Stimulated activated CD8-positive, alpha-beta memory T cell treated with anti-CD3 and anti-CD28 coated beads, Interleukin-4, amount 100 ng/mL, for 4 hours (primary cell): ENCODE measurements at places on chromosomes 1 and 21.

DNA sequence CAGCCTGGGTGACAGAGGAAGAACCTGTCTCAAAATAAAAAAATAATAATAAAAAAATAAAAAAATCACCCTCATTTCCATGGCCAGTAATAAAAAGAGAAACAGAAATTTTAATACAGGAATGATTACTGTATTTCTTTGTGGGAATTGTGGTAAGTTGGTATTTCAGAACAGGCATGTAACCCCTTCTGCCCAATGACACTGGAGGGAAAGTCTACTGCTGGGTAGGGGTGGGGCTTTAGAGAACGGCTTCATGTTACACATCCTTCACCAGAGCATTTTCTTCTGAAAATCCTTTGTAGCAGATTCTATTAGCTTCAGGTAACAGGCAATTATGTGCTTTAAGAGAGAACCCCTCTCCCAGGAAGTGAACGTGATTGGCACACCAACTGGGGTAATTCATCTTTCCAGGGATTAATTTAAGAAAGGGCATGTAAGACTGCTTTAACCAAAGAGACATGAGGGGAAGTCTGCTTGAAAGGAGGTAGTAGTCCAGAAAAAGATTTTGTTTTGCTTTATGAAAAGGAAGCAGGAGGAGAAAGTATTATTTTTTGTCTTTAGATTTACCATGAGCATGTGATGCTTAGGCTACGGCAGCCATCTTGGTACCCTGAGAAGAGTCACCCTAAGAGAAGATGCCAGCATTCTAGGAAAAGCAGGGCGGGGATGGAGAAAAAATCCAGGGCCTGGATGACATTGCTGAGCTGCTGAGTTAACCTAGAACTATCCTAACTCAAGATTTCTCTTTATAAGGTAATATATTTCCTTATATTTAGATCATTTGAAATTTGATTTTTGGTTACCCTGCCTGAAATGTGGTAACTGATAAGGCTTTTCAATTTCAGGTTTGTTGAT lies 57.7 kb upstream of the DPT start:
- DNase-seq: no peak

DNA sequence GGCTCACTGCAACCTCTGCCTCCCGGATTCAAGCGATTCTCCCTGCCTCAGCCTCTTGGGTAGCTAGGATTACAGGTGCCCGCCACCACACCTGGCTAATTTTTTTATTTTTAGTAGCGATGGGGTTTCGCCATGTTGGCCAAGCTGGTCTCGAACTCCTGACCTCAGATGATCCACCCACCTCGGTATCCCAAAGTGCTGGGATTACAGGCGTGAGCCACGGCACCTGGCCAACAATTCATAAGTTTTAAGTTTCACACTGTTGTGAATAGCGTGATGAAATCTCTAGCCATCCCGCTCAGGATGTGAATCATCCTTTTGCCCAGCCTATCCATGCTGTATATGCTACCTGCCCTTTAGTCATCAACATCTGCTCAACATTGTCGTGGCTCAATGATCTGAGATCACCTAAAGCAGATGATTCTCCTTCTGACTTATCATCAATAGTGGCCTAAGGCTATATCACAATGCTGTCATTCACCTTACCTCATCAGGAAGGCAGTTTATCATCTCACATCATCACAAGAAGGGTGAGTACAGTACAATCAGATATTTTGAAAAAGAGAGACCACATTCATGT lies 2.6 kb downstream of the PFDN2 start:
- no peak for DNase-seq

DNA sequence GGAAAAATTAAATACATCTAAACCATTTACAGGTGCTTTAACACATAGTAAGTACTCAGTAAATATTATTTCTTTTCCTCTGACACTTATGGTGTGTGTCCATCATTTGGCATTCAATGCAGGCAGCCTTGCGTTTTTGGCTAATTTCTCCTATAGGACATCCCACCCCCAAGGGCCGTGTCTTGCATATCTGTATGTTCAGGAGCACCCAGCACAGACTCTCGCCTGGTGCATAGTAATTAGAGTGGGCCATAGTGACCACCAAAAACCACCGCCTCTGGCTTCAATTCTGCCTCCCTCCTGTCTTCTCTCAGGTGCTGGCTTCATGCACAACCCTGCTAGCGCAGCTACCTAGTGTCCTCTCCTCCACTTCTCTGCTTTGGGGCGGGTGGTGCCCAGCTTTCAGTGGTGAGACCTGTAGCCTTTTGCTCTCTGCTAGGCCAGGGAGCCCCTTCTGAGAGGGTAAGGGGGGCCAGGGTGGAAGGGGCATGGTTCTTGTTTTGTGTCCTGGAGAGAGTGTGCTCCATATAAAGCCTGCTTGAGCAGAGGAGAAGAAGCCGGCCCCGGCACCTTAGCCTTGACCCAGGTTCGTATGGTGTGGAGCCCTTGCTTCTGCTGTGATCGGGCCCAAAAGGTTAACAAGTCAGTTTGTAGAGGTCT lies 33.4 kb downstream of the BATF3 start:
- DNase-seq: no peak

GRCh38 chr1:26936823-26937222 lies 15.3 kb downstream of the NUDC start:
- no peak for DNase-seq
